ENCODE measurements at places on chromosomes 16 and 17. TPM values are rescaled to one million over a fixed set of nuclear protein-coding genes. Genes with fewer than 3 reads are reported as not detected.

GRCh38 chr17:41073676-41074075 lies 8.0 kb upstream of the KRTAP2-4 start:
- DNase-seq, result no peak

DNA sequence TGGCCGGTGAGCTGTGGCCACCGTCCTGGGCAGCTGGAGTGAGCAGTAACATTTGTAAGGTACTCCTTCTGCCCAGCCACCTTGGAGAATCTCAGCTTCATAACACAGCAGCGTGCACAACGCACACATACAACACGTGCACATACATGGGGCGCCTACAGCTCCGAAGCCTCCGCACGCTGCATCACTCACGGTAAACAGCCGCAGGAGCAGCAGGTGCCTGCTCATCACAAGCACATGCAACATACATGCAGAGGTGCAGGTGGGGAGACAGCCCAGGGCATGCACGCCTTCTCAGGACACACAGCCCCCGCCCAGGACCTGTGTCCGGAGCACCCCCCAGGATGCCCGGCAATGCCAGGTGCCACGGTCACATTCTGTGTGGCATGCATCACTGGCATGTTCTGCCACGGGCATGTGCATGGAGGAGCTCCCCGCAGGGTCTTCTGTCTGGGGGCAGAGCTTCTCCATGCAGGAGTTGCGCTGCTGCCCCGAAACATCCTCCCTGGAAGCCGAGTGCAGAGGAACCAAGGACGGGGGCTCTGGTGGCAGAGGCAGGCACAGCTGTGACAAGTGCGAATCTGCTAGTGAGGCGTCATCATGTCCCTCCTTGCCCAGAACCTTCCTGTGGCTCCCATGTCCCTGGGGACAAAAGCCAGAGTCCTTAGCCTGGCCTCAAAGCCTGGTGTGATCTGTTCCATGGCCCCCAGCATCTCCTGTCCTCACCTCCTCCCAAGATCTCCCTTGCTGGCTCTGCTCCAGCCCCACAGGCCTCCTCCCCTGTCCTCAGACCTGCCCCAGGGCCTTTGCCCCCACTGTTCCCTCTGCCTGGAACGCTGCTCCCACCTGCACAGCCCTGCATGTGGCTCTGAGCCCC lies 184.0 kb upstream of the GSE1 start:
- DNase-seq, result no peak

DNA sequence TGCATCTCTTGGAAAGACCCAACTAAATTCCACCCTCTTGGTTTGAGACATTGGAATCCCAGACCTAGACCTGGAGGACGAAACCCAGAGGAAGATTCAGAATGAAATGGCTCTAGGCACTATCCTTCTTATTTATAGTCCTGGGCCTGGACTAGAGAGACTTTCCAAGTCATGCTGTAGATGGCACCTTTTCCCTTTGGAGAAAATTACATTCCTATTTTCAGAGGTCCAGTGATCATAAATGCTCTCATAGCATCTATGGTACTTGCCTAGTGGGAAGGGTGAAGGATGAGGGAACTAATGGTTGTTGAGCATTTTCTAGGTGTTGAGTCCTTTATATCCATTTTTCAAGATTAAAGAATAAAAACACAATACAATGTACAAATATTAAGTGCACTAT lies 37.1 kb downstream of the SPACA3 start:
- DNase-seq, result no peak

Gene TEX19
- total RNA-seq, result not detected

Gene KCNH4
- total RNA-seq, result 0.31 TPM

Gene KRT26
- not detected for total RNA-seq

Gene FNDC8
- total RNA-seq, result not detected

Data from occipital lobe (tissue), 3 donors.